Activated CD4-positive, alpha-beta T cell treated with anti-CD3 and anti-CD28 coated beads for 1 hour (primary cell): ENCODE measurements at places on chromosomes 5 and 9.

DNA sequence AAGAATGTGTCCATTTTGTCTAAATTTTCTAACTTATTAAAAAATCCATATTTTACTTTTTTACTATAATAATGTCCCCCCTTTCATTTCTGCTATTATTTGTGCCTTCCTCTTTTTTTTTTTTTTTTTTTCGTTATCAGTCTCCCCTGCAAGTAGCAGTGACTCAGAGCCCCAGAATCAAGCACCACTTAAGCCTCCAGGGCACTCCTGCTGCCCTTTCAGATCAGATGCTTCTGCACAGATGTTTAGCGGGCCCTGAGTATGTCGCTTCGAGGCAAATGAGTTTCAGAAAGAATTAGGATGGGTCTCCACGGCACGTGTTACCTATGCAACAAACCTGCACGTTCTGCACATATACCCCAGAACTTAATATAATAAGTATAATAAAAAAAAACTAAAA, 11.7 kb downstream of the MED7 start:
- no peak for DNase-seq

DNA sequence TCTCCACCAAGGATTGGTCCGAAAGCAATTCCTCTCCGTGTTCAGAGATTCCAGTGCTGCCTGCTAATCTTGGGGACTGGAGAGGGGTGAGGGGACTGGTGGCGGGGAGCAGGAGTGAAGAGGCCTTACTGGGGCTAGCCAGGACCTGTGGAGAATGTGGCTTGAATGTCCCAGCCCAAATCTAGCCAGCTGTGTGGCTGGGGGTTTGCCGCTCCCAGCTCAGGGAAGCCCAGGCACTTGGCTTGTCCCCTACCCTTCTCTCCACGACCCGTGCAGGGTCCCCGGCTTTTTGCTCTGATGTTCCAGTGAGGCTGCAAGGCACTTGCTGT, 2.4 kb downstream of the N4BP3 start:
- DNase-seq = no peak

GRCh38 chr9:105047742-105048041, 119.7 kb upstream of the ABCA1 start:
- no peak for DNase-seq

DNA sequence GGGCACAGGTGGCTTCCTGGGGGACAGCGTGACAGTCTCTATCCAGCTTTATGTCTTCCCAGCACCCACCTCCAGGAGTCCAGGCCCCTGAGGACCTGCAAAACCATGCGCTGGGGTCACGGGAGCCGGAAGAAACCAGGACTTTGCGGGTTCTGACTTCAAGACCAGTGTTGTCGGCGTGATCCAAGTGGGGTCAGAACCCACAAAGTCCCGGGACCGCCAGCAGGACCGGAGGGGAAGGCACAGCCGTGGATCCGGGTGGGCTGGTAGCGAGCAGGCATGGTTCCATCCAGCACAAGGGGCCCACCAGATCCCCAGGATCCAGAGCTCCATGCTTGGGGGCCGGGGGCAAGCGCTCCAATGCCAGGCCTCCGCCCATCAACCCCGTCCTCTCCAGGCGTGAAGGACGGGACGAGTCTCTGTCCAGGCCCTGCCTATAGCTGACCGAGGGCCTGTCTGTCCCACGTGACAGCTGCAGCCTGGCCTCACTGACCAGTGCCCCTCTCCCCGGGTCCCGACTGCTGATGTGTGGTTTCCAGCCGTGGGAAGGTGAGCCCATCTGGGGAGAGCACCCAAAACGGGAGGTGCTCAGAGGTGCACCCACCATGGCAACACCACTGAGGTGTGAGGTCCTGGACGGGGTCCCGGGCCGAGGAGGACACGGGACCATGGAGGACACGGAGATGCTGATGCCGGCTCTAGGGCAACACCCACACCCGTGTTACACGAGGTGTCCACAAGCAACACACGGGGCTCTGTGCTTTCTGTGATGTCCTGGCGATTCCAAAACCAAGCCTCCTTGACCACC, 48.9 kb downstream of the SLC12A7 start:
- DNase-seq = no peak

DNA sequence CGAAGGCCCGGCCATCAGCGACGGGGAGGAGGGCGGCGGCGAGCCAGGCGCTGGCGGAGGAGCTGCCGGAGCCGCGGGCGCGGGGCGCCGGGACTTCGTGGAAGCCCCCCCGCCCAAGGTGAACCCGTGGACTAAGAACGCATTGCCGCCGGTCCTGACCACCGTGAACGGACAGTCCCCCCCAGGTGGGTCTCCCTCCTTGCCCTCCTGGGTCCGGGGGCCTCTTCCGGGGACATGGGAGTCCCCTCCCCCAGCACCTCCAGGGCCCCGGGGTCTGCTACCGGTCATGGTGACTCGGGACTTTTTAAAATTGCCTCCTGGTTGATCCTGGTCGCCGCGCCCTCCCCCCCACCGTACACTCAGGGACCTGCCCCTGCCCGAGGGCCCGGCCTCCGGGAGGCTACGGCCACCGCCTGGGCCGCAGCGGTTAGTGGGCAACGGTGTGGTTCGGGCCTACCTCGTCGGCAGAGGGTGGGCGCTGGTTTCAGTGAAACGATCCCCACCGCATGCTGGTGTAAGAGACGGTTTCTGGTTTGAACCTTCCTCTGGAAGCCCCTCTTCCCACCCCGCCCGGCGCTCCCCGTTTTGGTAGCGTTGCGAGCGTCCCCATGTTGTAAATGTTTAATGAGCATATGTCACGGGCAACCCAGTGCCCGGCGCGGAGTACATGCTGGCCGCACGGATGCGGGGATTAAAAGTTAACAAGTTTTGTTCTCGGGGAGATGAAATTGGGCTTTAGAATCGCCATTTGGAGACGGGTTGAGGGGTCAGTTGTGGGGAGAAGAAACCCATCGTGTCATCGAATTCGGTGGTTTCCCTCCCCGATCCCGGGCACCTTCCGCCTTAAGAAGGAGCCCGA, 1.1 kb downstream of the LARP1 start:
- peak; percentile 29 for DNase-seq

- DNase-seq = no peak
Measured at GRCh38 chr9:37620396-37620795, 28.0 kb upstream of the TOMM5 start.

GRCh38 chr5:118554981-118555380, 433.4 kb downstream of the DTWD2 start:
- no peak for DNase-seq

DNA sequence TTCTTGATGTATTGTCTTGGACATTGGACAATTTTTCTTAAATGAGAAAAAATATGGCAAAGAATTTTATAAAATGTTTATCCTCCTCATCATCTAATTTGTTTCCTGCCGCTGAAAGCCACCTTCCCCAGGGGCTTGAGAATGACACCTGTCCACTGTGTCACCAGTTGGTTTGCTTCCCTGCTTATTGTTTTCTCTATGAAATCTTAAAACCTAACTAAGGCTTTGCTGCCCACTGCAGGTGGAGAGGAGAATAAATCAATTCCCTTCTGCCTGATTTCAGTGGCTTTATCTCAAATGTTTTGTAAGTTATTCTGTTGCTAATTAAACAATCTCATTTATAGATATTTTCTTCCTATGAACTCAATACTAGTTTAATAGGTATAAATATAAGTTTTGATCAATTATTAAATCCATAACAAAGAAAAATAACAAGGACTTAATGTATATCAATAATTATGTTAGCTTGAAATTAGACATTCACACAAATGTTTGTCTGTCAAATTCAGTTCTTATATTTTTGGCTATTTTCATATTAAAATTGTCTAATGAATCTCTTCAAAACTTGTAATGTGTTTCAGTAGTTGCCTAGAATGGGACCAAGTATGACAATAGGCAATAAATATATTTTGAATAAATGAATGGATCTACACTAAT, 822.5 kb downstream of the PTPRD start:
- DNase-seq = no peak
